Diencephalon (tissue), 1 donor: ENCODE measurements at places on chromosomes 11 and 22. TPM values are rescaled to one million over a fixed set of nuclear protein-coding genes. Genes with fewer than 3 reads are reported as not detected.

The FAU gene
- 229 TPM for total RNA-seq

The FJX1 gene
- 46.4 TPM for total RNA-seq

The DRICH1 gene
- total RNA-seq, result 0.46 TPM

The MS4A4A gene
- 2.1 TPM for total RNA-seq

The TTC36 gene
- 0.92 TPM for total RNA-seq

The GGT5 gene
- total RNA-seq, result 1.6 TPM

The ISX gene
- not detected for total RNA-seq
